H1 (cell line): ENCODE measurements at places on chromosomes 13 and 19. TPM values are rescaled to one million over a fixed set of nuclear protein-coding genes. Genes with fewer than 3 reads are reported as not detected.

GRCh38 chr19:44820648-44821609, 12.0 kb downstream of the BCAM start:
- no peak overlapping the region for H3K27ac ChIP-seq
- H3K4me3 ChIP-seq, result no peak overlapping the region
- no peaks in the 10 kb centered on the region; the same call in 1 of the 2 replicates for H3K36me3 ChIP-seq
- DNase-seq, result no peak
- no peaks in the 10 kb centered on the region for H3K4me1 ChIP-seq

The RASIP1 gene
- 8.7 and 9.3 TPM in 2 replicates for total RNA-seq

GRCh38 chr13:65966991-65967451, 1263.1 kb downstream of the PCDH9 start:
- no peaks in the 10 kb centered on the region for H3K36me3 ChIP-seq
- no peak overlapping the region for H3K4me3 ChIP-seq
- H3K27me3 ChIP-seq, result no peaks in the 10 kb centered on the region
- H3K4me1 ChIP-seq, result peaks cover 3% of the 10 kb centered on the region

The ZNF93 gene
- 61.1 and 61.8 TPM in 2 replicates for total RNA-seq

The CFAP97D2 gene
- total RNA-seq, result not detected in 2 replicates

DNA sequence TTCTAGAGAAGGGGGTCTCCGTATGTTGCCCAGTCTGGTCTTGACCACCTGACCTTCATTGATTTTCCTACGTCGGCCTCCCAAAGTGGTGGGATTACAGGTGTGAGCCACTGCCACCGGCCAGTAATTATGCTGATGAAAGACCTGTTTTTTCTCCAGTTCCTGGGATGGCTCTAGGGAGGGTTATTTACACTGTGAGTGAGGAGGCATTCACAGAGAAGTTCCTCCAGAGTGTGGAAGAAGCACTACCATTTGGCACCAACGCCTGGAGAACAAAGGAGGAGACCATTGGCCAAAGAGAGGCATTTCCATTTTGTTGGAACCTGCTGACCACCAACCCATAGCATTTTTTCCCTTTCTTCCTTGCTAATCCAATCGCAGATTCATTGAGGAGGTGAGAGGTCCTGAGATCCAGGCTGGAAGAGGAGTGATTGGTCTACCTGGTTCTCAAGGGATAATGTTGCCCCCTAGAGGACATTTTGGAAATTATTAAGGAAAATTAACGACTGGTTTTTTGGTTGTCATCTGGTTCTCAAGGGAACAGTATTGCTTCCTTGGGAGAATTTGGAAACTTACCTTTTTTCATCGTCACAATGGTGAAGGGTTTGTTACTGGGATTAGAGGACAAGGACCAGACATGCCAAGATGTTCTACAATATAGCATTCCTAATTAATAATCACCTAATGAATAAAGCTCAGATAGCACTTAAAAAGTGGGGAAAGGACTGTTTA, 5.5 kb upstream of the SAE1 start:
- H3K36me3 ChIP-seq, result no peaks in the 10 kb centered on the region
- no peaks in the 10 kb centered on the region for H3K27me3 ChIP-seq
- no peak overlapping the region for H3K4me3 ChIP-seq
